Mesendoderm (in vitro differentiated cells): ENCODE measurements at places on chromosomes 5 and 9.

- DNase-seq = peak; percentile 87
These were observed 150.6 kb downstream of the ERCC6L2 start for GRCh38 chr9:96025995-96026602.

DNA sequence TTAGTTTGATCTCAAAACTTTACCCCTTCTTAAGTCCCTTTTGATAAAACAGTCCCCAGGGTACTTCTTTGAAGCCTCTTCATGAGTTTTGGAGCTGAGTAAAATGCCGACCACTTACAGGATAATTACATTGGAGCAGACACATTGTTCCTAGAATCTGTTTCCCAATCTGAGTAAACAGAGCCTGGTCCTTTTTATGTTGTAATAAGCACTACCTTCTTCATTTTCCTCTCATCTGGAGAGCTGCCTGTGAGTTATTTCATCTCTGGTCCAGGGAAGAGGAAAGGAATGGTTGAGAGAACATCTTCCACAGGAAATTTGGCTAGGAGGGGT, 26.3 kb upstream of the GALNT10 start:
- no peak for DNase-seq

- DNase-seq = no peak
These were observed 35.7 kb downstream of the TGFBI start for GRCh38 chr5:136064510-136064909.

GRCh38 chr5:14071433-14071832, 71.7 kb upstream of the TRIO start:
- no peak for DNase-seq

- DNase-seq = no peak
These were observed 2.8 kb upstream of the RICTOR start for GRCh38 chr5:39076757-39077728.
